Muscle of leg (tissue), 16 donors: ENCODE measurements at places on chromosomes 4 and X. TPM values are rescaled to one million over a fixed set of nuclear protein-coding genes. Genes with fewer than 3 reads are reported as not detected.

DNA sequence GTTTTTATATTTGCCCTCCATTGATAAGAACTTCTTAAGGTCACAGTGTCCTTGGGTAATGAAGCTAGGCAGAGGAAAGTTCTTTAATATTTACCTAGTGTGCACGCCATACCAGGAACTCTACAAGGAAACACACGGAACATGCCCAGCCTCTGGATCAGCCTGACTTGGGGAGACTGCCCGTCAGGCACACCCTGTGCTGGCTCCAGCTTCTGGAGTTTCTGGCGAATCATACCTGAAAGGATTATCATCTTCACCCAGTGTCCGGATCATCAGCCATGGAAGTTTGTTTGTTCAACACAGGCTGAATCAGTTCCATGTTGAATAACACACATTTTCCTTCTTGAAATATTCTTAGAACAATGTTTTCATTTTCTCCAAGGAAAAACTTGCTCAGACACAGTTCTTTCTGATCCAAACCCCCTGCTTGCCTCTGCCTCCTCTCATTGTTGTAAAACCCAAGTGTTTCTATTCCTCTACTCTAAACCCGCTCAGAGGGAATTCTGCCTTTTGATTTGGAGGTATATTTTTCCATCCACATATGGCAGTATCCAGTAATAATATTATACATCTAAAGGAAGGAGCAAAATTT lies 176.7 kb downstream of the SHROOM3 start:
- peak; percentile 77 for DNase-seq
- peaks cover 5% of the 10 kb centered on the region for H3K4me1 ChIP-seq
- no peaks in the 10 kb centered on the region for H3K27me3 ChIP-seq
- H3K4me3 ChIP-seq = no peak overlapping the region
- H3K36me3 ChIP-seq = no peaks in the 10 kb centered on the region

GRCh38 chr4:72582853-72583252 lies 13.8 kb upstream of the ADAMTS3 start:
- no peaks in the 10 kb centered on the region for H3K36me3 ChIP-seq
- H3K27ac ChIP-seq = no peak overlapping the region
- no peak for DNase-seq
- H3K4me1 ChIP-seq = no peaks in the 10 kb centered on the region
- H3K27me3 ChIP-seq = no peaks in the 10 kb centered on the region

DNA sequence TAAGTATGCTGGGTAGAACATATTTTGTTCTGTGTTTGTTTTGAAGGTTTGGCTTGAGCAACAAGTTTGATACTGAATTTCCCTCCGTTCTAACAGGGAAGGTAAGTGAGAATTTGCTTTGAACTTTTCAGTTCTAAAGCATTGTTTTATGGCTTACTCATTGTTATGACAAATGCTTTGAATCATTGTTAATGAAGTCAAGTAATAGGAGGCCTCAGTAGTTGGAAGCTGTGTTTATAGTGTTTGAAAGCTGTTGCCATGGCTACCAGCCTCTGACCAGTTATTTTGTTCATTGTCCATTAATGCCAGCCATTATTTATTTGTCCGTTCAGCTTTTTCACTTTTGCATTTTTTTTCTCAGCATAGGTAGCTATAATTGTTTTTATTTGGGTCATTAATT lies 14.4 kb downstream of the CHIC1 start:
- DNase-seq = peak; percentile 14
- no peaks in the 10 kb centered on the region for H3K27me3 ChIP-seq
- H3K4me1 ChIP-seq = no peaks in the 10 kb centered on the region
- H3K4me3 ChIP-seq = no peak overlapping the region
- no peak overlapping the region for H3K27ac ChIP-seq

Gene ZCCHC18
- 2.3 TPM for total RNA-seq

Gene DMRTC1
- total RNA-seq = not detected

DNA sequence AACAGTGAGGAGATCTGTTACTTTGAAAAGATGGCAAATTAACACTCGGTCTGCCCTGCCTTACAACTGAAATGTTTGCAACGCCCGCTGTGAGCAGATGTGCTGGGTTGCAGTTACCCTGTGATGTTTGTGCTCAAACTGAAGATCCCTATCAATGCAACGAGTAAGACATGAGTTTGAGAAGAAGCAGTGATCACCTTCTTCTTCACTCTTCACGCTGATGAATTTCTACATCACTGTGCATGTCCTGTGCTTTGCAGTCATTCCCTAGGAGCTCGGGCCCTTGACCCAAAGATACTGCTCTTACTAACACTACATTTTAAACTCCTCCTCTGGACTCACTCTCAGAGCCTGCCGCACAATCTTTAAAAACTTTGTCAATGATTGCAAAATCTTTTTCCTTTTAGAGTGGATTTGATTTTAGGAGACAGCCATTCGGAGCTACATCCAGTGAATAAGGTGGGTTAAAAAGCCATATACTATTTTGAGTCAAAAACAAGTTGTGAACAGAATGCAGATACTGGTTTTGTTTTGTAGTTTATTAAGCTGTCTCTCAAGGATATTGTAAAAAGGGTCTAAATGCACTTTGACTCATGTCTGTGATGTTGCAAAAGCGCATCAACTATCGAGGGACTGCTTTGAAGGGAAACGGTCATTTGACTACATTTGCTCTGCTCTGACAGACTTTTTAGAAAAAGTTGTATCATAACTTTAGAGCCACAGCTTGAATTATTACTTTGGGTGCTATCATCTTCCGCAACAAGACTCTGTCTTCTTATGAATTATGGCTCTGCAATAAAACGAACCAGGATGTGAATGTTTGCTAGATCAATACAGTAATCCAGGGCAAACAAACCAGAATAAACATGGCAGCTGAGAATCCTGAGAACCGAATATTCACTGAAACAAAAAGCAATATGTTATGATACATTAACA lies 5.7 kb upstream of the RHOH start:
- H3K36me3 ChIP-seq = no peaks in the 10 kb centered on the region
- H3K27me3 ChIP-seq = no peaks in the 10 kb centered on the region
- no peak overlapping the region for H3K4me3 ChIP-seq
- H3K27ac ChIP-seq = no peak overlapping the region
- no peaks in the 10 kb centered on the region for H3K4me1 ChIP-seq

GRCh38 chr4:158636619-158637018 lies 35.1 kb downstream of the C4orf46 start:
- H3K27ac ChIP-seq = no peak overlapping the region
- H3K4me1 ChIP-seq = no peaks in the 10 kb centered on the region
- H3K36me3 ChIP-seq = no peaks in the 10 kb centered on the region
- no peaks in the 10 kb centered on the region for H3K27me3 ChIP-seq

- no peak overlapping the region for H3K4me3 ChIP-seq
- DNase-seq = no peak
- no peaks in the 10 kb centered on the region for H3K4me1 ChIP-seq
- H3K27me3 ChIP-seq = no peaks in the 10 kb centered on the region
Measured at GRCh38 chr4:48709901-48710300, 70.2 kb downstream of the FRYL start.

GRCh38 chr4:30721185-30722091 lies 1.3 kb downstream of the PCDH7 start:
- H3K27ac ChIP-seq = peak overlapping the region; percentile 96
- peaks cover 19% of the 10 kb centered on the region for H3K4me1 ChIP-seq
- H3K4me3 ChIP-seq = peak overlapping the region; percentile 89

Gene SAGE1
- total RNA-seq = not detected

Gene DMD
- total RNA-seq = 106 TPM

- DNase-seq = no peak
- no peak overlapping the region for H3K27ac ChIP-seq
- no peaks in the 10 kb centered on the region for H3K27me3 ChIP-seq
- H3K36me3 ChIP-seq = no peaks in the 10 kb centered on the region
Measured at GRCh38 chrX:85065512-85066198, 62.0 kb downstream of the APOOL start.

DNA sequence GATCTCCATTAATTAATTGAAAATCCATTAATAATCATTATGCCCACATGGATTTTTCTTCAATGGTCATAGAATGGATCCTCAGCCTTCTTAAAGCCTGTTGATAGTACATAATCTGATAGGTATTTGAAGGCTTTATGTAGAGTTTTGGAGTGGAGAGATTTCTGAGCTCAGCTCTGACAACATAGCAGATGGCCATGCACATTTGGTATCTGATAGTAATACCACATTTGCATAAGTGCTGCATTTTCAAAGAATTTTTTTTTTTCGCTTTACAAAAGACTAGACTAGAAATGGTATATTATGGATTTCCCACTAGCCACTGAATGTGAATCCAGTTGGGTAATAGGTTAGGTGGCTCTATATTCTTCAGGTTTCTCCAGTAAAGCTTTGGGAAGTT lies 440.6 kb downstream of the FGF13 start:
- no peak overlapping the region for H3K27ac ChIP-seq
- no peaks in the 10 kb centered on the region for H3K4me1 ChIP-seq
- H3K36me3 ChIP-seq = no peaks in the 10 kb centered on the region
- no peaks in the 10 kb centered on the region for H3K27me3 ChIP-seq

- H3K4me3 ChIP-seq = no peak overlapping the region
- DNase-seq = no peak
- peaks cover 19% of the 10 kb centered on the region for H3K36me3 ChIP-seq
- H3K27me3 ChIP-seq = no peaks in the 10 kb centered on the region
- H3K27ac ChIP-seq = no peak overlapping the region
- no peaks in the 10 kb centered on the region for H3K4me1 ChIP-seq
Measured at GRCh38 chr4:76120199-76120598, 28.0 kb downstream of the NUP54 start.
